ENCODE measurements at places on chromosomes 1 and 21.
A peak's percentile ranks its signal among the peaks of the same experiment; 100 is the strongest.

GRCh38 chr1:89844241-89844807 lies 23.5 kb downstream of the LRRC8D start:
- peak overlapping the region; percentile 41 for H3K27ac ChIP-seq
- peak overlapping the region; percentile 91 for H3K4me3 ChIP-seq

- no peak overlapping the region for H3K27ac ChIP-seq
- no peaks in the 10 kb centered on the region for H3K27me3 ChIP-seq
- H3K36me3 ChIP-seq: peaks cover 20% of the 10 kb centered on the region
- no peaks in the 10 kb centered on the region for H3K4me1 ChIP-seq
- DNase-seq: no peak
Measured at GRCh38 chr1:245085508-245086095, 69.2 kb upstream of the KIF26B start.

GRCh38 chr1:1620433-1621139 lies 5.3 kb downstream of the MIB2 start:
- peaks cover 7% of the 10 kb centered on the region for H3K4me1 ChIP-seq
- H3K27ac ChIP-seq: no peak overlapping the region
- DNase-seq: no peak
- no peaks in the 10 kb centered on the region for H3K27me3 ChIP-seq
- H3K4me3 ChIP-seq: no peak overlapping the region
- H3K36me3 ChIP-seq: no peaks in the 10 kb centered on the region

DNA sequence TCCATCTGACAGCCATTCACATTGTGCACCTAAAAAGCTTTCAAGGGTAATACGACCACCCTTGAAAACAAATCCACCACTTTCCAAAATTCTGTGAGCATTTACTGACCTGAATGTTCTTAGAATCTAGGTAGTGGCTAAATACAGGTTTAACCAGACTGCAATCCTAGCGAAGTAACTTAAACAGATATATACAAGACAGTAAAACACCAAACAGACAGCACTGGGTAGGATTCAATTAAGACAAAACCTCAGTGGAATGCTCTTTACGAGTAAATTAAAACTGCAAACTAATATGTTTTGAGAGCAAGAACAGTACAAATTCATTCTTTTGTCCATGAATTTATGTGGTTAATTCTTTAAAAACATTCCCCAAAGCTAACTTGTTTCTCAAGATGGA lies 354.2 kb upstream of the ESRRG start:
- DNase-seq: no peak

DNA sequence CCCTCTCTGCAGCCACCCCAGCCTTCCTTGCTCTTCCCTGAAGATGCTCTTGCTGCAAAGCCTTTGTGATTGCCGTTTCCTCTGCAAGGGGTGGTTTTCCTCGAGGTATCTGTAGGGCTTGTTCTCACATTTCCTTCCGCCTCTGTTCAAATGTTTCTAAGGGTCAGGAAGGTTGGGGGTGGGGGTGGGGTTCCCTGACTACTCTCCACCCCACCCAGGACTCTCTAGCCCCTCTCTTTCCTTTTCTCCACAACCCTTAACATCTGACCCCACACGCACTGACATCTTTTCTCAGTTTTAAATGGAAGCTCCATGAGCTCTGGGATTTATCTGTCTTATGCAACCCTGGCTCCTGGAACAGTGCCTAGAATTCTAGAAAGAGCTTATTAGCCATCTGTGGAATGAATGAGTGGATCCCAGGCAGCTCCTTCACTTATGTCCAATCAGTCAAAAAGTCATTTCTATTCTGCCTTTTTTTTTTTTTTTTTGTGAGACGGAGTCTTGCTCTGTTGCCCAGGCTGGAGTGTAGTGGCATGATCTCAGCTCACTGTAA lies 27.3 kb upstream of the ZNF362 start:
- no peak for DNase-seq
- no peak overlapping the region for H3K4me3 ChIP-seq
- no peaks in the 10 kb centered on the region for H3K27me3 ChIP-seq
- H3K27ac ChIP-seq: peak overlapping the region; percentile 1

GRCh38 chr1:164863056-164863455 lies 304.1 kb downstream of the PBX1 start:
- DNase-seq: no peak
- H3K27me3 ChIP-seq: no peaks in the 10 kb centered on the region
- no peak overlapping the region for H3K27ac ChIP-seq
- no peaks in the 10 kb centered on the region for H3K36me3 ChIP-seq

GRCh38 chr1:212959266-212960220 lies 9.2 kb downstream of the VASH2 start:
- H3K27me3 ChIP-seq: no peaks in the 10 kb centered on the region
- DNase-seq: no peak
- no peaks in the 10 kb centered on the region for H3K36me3 ChIP-seq
- H3K27ac ChIP-seq: no peak overlapping the region

DNA sequence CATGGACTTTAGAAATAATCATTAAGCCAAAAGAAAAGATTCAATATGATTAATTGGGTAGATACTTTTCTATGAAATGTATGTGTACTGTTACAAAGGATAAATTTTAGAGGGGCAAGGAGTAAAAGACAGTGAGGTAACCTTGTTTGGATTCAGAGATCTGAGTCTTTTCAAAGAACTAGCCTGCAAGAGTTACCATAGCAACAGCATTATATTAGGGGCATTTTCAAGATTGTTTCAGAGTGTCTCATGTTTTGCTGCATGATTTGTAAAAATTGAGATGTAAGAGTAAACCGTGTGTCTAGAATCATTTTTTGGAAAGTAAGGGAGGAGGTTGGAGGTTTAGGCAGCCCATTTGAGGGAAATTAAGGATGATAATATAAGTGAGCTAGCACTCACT lies 70.6 kb upstream of the KIAA1614 start:
- no peak for DNase-seq
- no peak overlapping the region for H3K4me3 ChIP-seq
- peaks cover 41% of the 10 kb centered on the region for H3K4me1 ChIP-seq
- H3K36me3 ChIP-seq: peaks cover 5% of the 10 kb centered on the region
- no peaks in the 10 kb centered on the region for H3K27me3 ChIP-seq
- H3K27ac ChIP-seq: peak overlapping the region; percentile 85

GRCh38 chr1:180598333-180598974 lies 33.4 kb upstream of the XPR1 start:
- no peak for DNase-seq
- no peak overlapping the region for H3K27ac ChIP-seq
- no peak overlapping the region for H3K4me3 ChIP-seq
- no peaks in the 10 kb centered on the region for H3K36me3 ChIP-seq
- H3K27me3 ChIP-seq: no peaks in the 10 kb centered on the region

- H3K36me3 ChIP-seq: no peaks in the 10 kb centered on the region
- H3K4me1 ChIP-seq: no peaks in the 10 kb centered on the region
- no peak overlapping the region for H3K27ac ChIP-seq
- H3K27me3 ChIP-seq: peaks cover 36% of the 10 kb centered on the region
Measured at GRCh38 chr1:157490467-157491165, 61.7 kb downstream of the FCRL5 start.

DNA sequence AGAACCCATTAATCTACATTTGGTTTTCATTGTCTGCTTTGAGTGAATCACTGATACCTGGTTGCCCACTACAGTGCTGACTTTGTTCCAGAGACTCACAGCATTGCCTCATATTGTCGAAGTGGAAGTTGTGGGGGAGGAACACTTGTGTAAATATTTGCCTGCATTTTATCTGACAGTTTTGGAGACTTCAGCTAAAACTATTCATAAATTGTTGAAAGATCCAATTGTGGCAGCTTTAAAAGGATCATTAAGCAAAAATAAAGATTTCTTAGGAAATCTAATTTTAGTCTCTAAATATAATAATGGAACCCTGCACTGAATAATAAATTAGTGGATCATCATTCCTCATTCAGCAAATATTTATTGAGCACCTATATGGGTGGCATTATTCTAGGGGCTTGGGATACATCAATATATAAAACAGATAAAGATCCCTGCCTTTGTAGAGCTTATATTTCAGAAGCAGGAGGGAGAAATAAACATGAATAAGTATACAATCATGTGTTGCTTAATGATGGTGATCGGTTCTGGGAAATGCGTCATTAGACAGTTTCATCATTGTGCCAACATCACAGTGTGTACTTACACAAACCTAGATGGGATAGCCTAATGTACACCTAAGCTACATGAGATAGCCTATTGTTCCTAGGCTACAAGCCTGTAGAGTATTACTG lies 73.5 kb downstream of the OSBPL9 start:
- peaks cover 8% of the 10 kb centered on the region for H3K4me1 ChIP-seq
- H3K27me3 ChIP-seq: no peaks in the 10 kb centered on the region
- H3K36me3 ChIP-seq: no peaks in the 10 kb centered on the region
- no peak overlapping the region for H3K27ac ChIP-seq
- no peak for DNase-seq

DNA sequence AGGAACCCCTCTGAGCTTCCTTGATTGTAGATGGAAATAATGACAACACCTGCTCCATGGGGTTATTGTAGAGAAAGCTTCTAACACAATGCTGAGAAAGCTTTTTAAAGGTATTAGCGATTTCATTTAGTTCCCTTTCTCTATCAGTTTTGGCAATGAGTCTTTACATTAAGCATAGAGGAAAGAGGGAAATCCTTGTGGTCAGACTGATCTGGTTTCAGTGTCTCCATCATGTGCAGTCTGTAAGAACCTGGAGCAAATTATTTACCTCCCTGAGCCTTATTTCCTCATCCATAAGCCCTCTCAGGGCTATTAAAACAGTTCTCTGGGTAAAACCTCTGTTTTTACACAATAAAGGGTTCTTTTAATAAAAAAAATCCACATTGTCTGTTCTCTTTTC lies 87.5 kb downstream of the FGGY start:
- peaks cover 5% of the 10 kb centered on the region for H3K36me3 ChIP-seq
- DNase-seq: no peak
- no peaks in the 10 kb centered on the region for H3K27me3 ChIP-seq
- no peak overlapping the region for H3K27ac ChIP-seq
- no peaks in the 10 kb centered on the region for H3K4me1 ChIP-seq
- H3K4me3 ChIP-seq: no peak overlapping the region
